Panc1 (cell line): ENCODE measurements at places on chromosomes 2 and 18.

DNA sequence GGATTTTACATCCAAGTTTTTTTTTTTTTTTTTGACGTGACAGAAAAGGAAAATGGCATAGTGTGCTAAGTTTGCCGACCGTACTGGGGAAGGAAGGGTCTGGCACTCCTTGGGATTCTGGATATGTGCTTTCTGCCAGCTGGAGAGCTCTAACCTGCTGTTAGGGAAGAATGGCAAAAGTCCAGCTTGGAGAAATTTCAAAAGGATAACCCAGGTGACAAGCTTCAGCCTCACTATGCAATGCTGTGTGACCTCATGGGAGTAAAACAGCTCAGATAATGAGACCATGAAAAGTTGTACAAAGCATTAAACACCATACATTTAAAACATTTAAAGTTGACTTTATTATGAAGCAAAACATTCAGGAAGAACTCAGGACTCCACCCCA is 10.3 kb upstream of the GPR45 start:
- no peak for DNase-seq

- no peak for DNase-seq
These were observed 274.8 kb downstream of the SPAG16 start for GRCh38 chr2:213559053-213559452.

- no peak for DNase-seq
These were observed 148.0 kb downstream of the UBR3 start for GRCh38 chr2:169975221-169975620.

DNA sequence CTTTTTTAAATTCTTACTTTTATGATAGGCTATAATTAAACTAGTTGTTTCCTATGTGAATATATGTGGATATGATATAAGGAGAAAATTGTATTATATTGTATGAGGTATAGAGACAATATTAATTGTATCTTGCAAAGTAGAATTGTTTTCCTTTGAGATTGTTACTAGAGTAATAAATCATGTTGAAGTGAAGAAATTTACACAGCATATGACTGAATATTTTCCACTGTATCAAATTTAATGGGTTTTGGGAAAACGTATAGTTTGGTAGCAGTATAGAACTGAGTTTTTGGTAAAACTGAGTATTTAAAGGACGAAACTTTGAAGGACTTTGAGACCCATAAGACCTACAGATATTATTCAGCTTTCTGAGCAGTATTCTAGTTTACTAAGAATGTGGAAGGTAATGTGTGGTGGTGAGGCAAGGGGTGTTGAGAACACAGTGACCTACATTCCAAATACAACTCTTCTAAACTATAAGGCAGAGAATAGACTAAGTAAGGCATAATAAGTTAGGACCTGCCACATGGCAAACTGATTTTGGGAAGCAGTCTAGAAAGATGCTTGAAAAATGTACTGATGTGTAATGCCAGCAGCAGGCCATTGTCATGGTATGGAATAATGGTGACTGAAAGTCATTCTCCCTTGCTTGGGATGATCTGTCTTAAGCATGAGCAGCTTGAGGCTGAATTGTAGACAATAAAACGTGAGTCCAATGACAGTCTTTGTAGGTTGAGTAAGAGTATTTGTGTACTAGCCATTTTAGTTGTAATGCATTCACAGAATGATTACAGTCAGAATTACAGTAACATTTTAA is 29.6 kb downstream of the PKP4 start:
- no peak for DNase-seq

DNA sequence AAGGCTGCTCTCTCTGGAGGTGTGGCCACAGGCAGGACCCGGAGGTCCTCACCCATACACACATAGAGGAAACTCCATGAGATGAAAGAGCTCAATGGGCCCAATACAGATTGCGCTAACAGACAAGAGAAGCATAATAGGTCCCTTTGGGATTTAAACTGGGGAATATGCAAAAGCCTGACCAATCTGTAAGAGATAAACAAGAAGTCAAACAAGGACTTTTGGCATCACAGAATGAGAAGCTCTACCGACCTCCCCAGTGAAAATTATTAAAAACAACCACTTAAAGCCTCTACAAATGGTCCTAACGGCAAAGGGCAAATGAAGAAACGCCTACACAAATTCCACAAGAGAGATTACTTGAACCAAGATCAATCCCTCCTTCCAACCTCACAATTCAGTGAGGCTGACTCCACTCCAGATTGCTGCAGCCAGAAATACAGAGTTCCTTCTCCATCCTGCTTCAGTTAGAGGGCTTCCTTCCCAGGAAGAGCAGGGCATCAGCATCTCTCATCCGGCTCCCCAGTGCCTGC is 10.8 kb downstream of the IWS1 start:
- no peak for DNase-seq

- no peak for DNase-seq
These were observed 98.4 kb upstream of the NCKAP5 start for GRCh38 chr2:133666621-133667020.

DNA sequence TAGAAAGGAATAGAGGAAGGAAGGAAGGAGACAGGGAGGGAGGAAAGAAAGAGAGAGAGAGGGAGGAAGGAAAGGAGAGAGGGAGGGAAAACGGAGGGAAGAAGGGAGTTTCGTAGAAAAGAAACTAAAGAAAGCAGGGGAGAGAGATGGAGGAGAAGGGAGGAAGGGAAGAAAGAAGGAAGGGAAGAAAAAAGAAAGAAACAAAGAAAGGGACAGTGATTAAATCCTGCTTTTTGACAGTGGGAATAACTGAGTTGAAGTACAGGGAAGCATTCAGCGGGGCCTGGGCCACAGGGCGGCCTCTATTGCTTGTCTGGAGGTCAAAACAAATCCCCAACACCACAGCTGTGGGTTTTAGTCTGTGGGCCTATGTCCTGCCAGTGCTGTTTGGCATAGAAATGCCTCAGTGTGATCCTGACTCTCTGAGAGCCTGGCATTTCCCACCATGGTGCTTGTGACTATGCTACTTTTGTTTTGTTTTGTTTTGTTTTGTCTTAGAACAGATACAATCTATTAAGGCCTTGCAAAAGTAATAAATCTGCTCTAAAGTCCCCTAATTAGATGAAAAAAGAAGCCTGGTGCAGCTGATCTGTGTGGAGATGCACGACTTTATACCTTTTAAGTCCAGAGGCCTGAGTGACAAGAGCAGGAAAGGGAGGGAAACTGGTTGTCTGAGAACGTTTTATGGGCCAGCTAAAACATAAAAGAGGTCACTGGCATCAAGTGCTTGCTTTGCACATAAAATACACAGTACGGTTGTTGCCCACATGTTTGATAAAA is 40.0 kb downstream of the IL1RL2 start:
- DNase-seq: no peak

DNA sequence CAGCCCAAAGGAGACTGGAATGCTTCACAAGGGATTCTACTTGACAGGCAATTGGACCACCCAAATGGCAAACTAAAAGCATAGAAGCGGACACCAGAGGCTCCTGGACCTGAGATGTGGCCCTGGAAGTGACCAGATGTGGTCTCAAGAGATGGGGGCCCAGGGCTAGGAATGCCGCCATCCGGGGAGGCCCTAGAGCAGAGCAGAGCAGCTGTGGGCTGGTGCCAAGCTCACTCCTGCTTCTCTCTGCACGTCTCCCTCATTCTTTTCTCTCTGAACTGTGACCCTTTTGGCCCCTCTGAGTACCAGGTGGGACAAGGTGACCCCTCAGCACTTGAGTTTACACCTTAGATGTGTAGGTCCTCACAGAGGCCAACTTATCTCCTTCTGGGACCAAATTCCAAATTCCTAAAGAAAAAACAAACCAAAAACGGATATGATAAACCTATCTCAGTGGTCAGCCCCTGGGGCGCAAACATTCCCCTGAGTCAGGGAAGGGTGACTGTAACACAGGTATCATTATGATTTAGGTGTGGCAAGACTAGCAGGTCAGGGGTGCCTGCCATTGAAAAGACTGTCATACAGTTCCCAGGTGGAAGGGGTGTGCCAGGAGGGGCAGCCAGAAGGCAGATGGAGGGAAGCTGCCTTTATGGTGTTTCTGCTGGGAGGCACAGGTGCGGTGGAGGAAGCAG is 6.5 kb upstream of the IL1R2 start:
- no peak for DNase-seq

- no peak for DNase-seq
These were observed 19.3 kb downstream of the INPP5D start for GRCh38 chr2:233079473-233079877.

DNA sequence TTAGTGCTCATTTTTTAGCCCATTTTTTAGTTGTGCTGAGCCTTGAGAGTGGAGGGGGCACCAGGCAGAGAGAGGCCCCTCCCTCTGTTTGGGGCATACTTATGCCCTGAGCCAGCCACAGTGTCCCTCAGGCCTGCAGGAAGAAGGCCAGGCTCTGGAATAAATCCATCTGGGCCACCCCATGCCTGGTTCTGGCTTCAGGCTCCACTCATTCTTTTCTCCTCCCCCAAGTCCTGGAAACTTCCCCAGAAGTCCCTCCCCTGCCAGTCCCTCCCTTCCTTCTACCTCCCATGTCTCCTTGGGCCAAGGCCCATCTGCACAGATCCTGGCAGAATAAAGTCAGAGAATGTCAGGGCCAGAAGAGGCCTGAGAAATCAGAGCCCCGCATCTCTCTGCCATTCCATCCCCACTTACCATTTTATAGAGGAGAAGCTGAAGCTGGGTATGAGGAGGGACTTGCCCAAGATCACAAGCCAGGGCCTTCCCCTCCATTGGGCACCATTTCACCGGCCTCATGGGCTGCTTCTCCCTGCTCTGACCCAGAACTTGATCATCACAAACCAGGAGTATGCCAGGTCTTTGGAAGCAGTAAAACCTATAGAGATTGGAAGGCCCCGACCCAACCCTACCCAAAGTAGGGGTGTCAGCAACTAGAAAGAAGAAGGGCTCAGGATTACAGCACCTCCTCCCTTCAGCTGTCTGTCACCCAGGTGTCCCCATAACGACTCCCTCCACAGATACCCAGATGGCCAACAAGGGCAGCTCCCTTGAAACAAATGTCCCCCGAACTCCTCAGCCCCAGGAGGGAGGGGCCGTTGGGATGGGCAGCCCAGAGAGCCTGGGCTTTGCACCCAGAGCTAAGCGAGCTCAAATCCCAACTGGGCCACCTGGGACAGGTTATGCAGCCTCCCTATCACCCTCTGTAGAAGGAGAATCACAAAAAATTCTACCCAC is 108.4 kb downstream of the POLR1A start:
- no peak for DNase-seq

DNA sequence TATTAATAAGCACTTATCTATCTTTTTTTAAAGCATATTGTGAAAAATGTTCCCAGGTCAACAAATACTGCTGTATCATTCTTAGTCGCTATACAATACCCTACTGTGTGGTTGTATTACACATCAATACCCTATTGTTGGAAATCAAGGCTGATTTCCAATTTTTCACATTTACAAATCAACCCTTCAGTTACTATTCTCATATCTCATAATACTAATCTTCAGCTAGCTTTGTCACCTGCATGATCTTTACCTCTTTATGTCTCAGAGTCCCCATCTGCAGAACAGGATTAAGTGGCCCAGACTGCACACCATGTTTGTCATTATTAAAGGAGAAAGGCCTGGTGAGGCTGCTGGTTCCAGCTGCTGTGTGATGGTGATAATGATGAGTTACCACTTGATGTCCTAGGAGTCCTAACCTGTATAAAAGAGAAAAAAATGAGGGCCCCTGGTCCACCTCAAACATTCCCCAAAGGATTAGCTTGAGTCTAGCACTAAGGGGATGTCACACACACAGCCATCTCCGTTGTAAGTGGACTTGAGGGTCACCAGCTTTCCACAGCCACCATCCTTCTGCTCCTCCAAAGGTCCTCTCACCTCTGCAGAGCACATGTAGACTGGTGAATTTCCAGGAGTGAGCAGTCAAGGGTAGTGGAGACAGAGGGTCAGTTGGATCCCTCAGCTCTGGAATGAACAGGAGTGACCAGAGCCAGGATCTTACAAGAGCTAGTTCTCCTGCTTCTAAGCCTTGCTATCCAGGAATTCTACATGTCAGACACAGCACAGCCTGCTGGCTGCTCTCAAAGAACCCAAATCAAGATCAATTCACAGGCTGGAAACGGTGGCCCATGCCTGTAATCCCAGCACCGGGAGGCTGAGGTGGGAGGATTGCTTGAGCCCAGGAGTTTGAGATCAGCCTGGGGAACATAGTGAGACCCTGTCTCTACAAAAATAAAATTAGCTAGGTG is 36.0 kb upstream of the BIN1 start:
- DNase-seq: no peak

DNA sequence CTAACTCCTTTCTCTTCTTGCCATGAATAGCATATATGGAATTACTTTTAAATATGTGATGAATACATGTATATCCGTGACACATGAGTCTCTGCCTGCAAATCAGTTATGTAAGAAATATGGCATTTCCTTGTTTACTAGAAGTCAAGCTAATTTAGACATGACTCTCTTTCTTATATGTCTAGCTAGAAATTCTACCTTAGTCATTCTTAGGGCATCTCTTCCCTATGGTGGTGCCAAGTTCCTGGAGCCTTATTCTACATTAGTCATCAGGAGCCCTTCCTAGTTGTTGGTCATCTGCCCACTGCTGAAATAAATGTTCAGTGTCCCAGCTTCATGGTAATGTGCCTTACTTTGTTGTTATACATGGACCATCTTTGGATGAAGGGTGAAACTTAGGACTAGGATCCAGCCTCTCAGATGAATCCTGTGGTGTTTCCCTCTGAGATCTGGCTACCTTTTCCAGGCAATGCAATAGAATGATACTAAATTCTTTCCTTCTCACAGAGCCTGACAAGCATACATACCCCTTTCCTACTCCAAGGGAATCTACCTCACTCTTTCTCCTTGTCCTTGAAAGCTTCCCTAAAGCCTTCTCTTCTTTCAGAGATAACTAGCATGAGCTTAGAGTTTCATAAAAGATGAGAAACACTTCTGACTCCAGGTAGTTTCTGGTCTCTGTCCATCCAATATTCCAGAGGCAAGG is 415.3 kb upstream of the VWC2L start:
- peak; percentile 54 for DNase-seq

DNA sequence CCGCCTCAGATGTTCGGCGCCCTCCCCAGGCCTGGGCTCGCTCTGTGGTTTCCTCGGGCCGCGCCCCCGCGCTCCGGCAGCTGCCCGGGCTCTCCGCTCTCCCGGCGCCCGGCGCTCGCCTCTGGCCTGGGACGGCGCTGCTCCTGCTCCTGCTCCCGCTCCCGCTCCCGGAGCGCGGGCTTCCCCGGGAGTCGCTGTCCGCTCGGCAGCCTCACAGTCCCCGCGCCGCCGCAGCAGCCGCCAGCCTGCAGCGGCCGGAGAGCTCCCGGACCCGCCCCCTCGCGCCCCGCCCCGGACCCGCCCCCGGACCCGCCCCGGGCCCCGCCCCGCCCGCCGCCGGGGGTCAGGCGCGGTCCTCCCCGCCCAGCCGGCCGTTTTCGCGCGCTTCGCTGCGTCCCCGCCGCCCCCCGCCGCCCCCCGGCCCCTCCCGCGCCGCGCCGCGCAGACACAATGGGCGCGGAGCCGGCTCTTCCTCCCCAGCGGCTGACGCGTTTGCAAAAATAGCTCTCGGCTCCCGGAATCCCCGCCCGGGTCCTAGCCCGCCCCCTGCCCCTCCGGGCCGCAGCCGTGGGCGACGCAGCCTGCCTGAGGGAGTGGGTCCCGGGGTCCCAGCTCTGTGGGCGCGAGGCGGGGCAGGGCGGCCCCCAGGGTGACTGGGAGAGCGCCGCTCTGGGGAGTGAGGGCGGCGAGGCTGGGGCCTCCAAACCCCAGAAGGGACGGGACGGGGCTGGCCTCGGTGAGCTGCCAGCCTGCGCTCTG is at the start of gene ARL4C:
ARL4C (minus strand) TSS at position 247 of the 759 bp plus-strand sequence. CDS start 495 bp downstream, outside the sequence.
- DNase-seq: no peak

GRCh38 chr2:180776921-180777320 is 203.5 kb upstream of the UBE2E3 start:
- DNase-seq: no peak
